Foreskin keratinocyte (primary cell): ENCODE measurements at places on chromosomes 5 and 9. TPM values are rescaled to one million over a fixed set of nuclear protein-coding genes. Genes with fewer than 3 reads are reported as not detected.

DNA sequence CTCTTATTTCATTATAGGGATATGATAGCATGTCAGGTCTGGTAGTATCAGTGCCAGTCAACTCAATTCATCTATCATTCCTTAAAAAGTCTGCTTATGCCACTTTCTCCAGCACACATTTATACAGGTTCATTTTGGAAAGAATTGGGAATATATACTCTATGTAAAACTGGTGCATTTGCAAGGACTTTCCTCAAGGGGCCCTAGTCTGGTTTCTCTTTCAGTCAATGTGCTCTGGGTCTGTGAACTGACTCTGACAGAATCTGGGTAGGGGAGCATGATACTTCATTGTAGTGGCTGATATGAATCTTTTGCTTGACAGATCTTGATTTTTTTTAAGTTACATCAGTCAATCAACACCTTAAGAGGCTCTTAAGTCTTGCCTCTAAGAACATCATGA lies 313.9 kb downstream of the HTR1A start:
- no peak for DNase-seq

DNA sequence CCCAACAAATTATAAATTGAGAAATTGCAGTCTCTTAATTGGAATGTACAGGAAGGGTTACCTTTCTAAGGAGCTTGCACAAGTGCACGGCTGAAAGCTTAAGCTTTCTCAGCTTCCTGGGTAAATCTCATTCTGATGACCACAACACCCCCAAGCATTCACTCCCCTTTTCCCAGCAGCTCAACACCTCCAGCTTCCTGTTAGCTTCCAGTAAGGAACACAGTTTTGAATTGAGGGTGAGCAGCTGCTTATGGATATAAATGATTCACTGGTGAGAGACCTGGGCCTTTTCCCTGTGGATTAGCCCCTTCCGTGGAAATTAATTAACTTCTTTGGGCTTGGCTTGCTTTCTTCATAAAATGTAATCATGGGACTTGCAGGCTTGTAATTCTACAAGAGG lies 101.2 kb downstream of the SLC28A3 start:
- no peak for DNase-seq

DNA sequence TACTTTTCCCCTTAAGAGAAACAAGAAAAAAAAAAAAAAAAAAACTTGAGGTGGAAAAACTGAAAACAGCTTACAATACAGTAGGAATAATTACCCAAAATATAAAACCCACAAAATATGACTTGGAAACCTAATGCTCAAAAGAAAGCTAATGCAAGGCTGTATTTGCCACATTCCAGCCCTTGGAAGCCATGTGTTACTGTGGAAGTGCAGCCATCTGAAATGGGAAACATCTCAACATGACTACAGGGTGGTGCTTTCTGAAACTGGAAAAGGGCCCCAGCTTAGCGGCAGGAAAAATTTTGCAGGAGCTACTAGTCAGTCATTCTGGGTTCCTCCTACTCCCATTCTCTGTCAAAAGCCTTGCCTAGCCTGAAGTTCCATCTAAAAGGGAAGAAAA lies 20.4 kb downstream of the CDK5RAP2 start:
- DNase-seq: no peak

DNA sequence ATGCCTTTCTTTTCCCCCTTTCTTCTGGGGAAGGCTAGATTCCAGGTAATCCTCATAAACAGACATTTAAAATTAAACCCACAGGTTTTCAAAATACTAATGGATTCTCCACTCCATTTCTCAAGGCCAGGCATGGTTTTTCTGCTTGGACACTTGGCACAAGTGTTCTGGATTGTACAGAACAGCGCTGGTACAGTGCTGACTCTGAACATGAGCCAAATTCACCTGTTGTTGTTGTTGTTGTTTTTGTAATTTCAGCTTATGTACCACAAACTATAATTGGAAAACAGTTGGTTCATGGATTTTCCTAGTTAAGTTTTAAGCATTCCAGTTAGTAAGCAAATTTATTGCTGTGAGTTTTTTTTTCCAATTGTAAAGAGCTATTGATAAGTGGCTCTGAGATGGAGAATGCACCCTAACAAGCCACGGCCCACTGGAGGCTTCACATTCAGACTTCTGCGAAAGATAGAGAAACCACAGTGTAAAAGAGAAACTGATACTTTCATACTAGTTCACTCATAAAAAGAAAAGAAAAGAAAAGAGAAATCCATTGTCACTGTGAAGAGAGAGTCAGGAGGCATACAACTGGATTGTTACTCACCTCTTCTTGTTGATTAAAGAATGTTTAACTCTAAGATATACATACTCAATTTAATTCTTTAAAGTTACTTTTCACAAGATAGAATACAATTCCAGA lies 16.2 kb upstream of the ITGA1 start:
- DNase-seq: no peak

- no peak for DNase-seq
Observed at GRCh38 chr5:54398191-54398590, 57.3 kb upstream of the HSPB3 start.

GRCh38 chr5:131019111-131019510 lies 145.9 kb downstream of the HINT1 start:
- DNase-seq: no peak

- DNase-seq: no peak
Observed at GRCh38 chr9:95752129-95752731, 123.3 kb upstream of the ERCC6L2 start.

- DNase-seq: no peak
Observed at GRCh38 chr9:30035761-30036160, 2348.7 kb upstream of the ACO1 start.

Gene IRX2
- 18.2 and 19.5 TPM in 2 replicates for total RNA-seq

- peak; percentile 4 for DNase-seq
Observed at GRCh38 chr9:119221276-119221675, 148.0 kb downstream of the BRINP1 start.
